ENCODE measurements at places on chromosomes 6 and 20.

- no peak for DNase-seq
These were observed 384 bp upstream of the MANEA start for GRCh38 chr6:95576998-95577303.

DNA sequence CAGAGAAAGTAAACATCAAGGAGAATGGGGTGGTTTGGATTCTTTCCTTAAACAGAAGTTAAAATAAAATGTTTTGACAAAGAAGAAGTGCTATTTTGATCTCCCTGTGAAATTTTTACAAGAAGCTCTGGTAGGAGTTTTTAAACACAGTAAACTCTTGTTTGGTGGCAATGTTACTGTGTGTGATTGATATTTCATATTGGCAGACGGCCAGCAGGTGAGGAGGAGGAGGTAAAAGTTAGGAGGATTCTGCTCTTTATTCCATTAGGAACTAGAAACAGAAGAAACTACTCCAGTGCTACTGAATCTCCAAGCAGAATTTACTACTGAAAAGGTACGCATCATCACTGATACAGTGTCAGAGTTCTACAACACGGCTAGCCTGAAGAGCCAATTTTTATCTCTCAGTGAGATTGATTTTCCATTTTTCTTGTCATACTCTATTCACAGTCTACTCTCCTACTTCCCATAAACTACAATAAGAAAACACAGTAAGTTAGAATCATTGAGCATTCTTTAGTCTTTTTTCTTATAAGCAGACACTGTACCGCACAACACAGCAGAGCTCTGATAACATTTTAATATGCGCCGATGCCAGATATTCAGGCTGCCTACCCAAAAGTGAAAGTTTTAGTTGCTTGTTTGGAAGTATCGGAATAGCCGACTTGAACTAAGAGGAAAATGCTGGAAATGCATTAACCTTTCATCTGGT lies 21.2 kb upstream of the AFDN start:
- no peak for DNase-seq

DNA sequence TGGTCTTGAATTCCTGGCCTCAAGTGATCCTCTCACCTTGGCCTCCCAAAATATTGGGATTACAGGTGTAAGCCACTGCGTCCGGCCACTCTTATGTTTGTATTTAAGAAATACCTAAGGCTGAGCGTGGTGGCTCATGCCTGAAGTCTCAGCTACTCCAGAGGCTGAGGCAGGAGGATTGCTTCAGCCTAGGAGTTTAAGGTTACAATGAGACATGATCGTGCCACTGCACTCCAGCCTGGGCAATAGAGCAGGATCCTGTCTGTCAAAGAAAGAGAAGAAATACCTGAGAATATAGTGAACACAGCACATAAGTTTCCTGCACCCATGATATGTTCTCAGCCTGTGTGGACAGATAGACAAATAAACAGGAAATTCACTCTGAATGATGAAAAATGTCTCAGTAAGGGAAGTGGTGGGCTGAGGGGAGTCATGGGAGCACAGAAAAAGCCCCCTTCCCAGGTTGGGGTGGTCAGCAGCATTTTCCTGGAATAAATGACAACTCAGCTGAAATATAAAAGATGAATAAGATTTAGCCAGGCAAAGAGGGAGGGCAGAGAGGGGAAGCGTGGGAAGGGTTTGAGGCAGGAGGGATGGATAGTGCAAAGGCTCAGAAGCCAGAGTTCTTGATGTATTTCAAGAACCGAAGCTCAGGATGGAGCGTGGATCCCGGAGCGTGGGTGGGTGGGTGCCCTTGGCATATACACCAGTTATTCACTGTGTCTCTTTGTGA lies 13.8 kb upstream of the MMP9 start:
- DNase-seq: no peak

DNA sequence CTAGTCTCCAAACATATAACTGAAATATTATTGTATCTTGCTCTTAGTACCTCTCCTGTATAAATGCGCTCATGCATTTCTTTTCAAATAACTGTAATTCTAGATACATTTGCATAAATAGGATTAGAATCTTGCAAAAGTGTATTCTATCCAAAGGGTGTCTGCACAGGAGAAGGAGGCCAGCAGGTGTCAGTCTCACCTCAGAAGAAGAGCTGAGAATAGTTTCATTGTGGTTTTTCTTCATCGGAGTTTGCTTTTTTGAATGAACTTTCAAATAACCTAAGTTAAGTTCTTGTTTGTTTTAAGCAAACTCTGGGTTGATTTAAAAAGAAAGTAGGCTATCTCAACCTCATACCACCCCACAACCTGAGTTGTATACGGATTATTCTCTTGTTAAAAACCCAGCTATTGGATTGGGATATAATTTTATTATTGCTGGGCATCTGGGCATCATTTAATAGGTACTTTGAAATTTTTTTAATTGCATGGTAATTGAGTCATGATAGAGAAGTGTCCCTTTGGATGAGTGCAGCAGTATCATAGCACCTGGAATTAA lies 125.0 kb upstream of the MLIP start:
- no peak for DNase-seq

GRCh38 chr20:15570156-15570555 lies 1003.1 kb downstream of the KIF16B start:
- DNase-seq: no peak

- DNase-seq: no peak
These were observed 136.0 kb upstream of the CNR1 start for GRCh38 chr6:88301888-88302768.

- DNase-seq: peak; percentile 14
These were observed 1.1 kb downstream of the BAG2 start for GRCh38 chr6:57173056-57173885.

DNA sequence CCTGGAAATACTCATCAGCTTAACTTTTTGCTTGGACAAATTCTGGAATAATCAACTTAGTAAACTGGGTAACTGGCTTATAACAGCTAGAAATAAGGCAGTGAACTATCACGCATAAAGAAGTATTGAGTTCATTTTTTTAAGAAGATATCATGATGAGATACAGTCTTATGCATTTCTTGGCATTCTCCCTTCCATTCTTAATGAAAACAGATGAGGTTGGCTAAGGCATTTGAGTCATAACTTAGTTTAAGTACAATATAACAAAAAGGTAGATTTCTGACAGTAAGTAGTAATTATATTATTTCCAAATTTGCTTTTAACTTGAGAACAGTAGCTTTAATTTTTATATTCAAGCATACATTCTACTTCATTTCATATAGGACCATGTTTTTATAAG lies 56.1 kb downstream of the SAMD5 start:
- no peak for DNase-seq

GRCh38 chr6:6315660-6316059 lies 4.8 kb downstream of the F13A1 start:
- DNase-seq: peak; percentile 14

DNA sequence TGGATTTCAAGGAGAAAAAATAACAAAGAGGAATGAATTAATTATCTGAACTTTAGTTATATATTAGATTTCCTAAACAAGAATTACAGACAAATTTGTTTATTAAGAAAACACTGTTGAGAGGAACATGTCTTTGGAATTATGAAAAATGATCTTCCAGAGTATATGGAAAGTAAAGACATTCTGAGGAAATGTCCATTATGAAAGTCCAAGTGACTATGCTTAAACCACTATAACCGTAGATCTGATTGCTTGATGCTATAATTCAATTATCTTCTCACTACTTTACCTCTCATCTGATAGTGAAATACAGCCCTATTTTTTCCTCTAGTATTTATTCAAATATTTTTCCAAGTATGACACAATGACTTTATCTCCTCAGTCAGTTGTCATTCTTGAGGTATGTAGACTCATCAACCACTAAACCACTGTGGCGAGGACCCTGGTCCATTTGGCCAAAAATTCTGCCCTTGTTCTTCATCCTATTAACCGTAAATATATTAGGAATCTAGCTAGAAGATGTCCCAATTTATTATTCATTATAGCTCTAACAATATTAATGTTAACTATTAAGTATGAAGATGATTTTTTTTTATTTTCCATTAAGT lies 37.3 kb upstream of the AHI1 start:
- DNase-seq: no peak

- no peak for DNase-seq
These were observed 309.1 kb downstream of the SOX4 start for GRCh38 chr6:21902628-21903169.

DNA sequence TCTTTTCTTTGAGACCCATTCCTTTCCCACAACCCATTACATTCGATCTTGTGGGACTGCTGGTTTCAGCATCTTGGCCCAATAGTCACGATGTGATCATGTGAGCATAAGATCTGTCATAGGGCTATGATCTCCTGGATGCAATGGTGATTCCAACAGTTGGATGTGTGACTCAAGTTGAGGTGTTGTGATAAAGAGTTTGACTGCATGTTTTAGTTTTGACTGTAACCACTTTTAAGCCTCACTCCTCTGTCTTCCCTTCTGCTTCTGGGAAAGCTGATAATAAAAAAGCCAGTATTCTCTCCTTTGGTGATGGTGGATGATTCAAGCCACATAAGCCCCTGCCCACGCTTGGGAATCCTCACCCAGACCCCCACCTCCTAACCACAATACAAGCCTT lies 117.0 kb upstream of the ASCC3 start:
- no peak for DNase-seq

DNA sequence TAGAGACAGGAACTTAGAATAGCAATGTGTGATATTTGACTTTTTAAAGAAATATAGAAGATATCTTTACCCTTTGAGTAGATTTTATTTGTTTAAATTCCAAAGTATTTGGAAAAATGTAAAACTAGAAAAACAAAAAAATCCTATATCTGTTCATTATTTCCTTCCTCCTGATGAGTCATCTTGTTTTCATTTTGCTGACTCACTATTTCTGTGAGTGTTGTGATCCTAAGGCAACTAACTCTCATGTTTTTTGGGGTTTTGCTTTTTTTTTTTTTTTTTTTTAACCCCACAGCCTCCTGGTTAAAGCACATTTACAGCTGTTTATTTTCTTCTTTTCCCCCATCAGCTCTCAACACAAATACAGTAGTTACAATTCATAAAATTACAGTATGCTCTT lies 37.8 kb upstream of the THEMIS start:
- no peak for DNase-seq

DNA sequence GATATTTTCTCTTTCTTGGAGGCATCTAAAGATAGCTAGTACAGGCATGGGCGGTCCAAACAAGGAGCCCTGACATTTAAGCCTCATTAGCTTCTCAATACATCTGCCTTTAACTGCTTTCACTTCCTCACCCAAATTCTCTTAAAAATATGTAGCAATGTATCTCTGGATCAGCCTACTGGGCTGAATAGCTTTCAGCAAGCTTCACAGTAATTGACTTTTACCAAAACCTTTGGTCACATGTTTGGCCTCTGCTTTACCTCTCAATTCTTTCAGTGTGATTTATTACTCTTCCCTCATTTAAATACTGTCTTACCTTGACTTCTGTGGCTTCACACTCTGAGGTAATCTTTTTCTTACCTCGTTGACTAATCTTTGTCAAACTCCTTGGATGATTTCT lies 1618.1 kb downstream of the GRIK2 start:
- DNase-seq: no peak

GRCh38 chr6:39407446-39407993 lies 85.0 kb upstream of the KCNK16 start:
- no peak for DNase-seq

DNA sequence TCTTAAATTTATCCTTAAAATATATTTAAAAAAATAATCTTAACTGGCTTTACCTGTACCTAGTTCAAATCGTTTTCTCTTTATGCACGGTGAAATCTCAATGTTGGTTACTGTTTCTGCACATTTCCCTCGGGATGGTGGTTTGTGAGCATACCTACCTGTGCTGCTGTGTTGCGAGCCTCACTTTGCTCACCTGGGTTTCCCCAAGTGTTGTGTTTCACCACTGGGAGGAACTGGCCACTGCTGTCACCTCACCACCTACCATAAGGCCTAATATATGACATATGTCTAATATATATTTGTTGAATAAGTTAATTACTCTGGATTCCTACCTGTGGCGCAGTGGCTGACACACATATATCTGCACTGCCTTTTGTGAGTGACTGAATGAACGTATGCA lies 493.5 kb upstream of the FLRT3 start:
- DNase-seq: no peak

- no peak for DNase-seq
These were observed 2.3 kb upstream of the TUBB1 start for GRCh38 chr20:59016795-59017492.

DNA sequence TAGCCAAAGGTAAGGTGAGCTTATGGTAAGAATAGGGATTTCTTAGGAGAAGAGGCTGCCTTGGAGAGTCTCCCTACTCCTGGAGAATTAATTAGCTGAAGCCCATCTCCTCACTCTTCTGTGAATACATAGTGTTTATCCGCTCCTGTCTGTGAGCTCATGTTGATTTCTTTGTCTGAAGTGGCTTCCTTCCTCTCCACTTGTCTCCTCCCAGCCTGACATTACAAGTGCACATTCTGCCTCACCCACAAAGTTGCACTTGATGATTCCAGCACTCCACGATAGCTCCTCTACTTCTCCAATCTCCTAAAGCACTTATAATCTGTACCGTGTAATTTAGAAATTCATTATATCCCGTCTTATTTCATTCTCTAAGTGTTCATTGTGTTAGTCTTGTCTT lies 287.2 kb downstream of the QKI start:
- DNase-seq: no peak

DNA sequence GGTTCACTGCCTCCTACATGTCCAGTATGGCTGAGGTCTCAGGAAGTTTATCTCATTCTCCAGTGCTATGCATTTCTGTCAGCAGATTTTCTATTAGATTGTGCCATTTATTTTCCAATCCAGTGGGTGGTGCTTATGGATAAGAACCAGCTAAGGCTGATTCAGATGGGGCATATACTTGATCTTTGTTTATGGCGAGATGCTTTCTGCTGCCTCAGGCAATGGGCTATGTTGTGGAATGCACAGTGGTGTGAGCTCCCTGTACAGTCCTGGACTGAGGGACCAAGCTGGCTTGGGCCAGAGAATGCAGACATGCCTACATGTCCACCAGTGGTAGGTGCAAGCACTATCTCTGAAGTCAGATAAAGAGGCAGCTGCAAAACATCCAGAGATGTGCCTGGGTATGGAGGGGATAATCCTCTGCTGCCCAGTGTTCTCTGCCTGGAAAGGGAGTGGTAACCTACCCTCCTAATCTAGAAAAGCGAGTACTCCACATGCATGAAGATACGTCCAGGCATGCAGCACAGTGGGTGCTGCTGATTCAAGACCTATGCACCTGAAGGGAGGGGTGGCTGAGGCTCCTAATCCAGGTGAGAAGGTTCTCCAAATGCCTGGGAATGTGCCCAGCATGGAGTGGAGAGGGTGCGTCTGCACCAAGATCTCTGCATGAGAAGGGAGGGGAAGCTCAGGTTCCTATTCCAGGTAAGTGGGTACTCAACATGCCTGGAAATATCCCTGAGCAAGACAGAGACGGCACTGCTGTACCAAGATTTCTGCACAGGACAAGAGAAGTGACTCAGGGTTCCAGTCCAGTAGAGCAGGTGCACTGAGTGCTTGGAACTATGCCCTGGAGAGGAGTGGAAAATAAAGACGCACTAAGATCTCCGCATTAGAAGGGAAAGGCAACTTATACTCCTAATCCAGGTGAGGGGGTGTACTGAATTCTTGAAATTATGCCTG lies 9.4 kb downstream of the CST4 start:
- no peak for DNase-seq

- no peak for DNase-seq
These were observed 32.8 kb upstream of the POPDC3 start for GRCh38 chr6:105212587-105212986.
